ENCODE measurements at places on chromosomes 3 and 15.

- no peak for DNase-seq
These were observed 223.8 kb downstream of the NTRK3 start for GRCh38 chr15:88032787-88033186.

DNA sequence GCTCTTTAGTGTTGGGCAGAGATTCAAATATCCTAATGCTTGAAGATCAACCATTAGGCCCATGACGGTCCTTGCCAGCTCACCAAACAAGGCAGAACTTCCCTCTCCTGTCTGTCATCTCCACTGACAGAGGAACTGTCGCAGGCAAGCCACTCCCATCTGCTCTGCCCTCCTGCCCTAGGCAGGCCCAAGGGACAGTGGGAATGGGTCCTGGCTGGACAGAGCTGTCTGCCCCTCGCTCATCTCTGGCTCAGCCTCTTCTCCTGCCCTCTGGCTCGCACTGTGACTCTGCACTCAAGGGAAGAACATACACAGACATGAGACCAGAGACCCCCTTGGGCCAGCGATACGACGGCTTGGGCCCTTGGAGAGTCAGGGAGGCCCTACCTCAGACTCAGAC is 7.6 kb upstream of the MUSTN1 start:
- DNase-seq = no peak

DNA sequence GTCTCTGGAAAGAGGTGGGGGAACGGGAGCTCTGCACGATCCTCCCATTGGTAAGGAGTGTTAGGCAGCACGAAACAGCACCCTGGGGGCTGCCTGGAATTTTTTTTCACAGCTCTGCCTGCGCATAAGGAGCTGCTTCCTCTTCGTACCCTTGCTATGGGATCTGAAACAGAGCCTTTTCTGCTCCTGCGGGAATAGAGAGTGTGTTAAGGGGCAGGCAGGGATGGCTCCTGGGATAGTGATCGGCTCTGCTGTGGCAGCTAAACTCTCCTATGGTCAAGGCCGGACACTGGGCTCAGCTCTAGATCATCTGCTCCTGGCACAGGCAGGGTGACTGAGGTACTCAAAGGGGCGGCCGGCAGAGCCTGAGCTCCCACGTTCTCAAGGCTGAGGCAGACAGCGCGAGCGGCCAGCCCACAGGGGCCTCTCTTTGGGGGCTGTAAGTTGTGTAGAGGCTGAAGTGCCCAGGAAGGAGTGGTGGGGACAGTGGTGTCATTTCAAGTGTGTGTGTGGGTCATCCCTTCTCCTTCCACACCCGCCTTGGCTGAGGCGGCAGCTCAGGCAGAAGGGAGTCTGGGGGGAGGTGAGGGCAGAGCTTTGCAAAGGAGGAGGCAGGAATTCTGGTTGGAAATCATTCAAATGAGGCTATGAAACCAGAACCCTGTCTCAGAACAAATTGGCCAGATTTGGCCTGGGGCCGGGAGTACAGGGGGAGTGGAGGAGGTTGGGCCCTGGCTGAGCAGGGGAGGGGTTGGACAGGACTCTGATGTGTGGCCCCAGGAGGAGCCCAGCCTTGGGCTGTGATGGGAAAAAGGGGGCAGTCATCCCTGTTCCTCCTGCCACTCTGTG is 31.0 kb downstream of the EPHB3 start:
- DNase-seq = no peak

DNA sequence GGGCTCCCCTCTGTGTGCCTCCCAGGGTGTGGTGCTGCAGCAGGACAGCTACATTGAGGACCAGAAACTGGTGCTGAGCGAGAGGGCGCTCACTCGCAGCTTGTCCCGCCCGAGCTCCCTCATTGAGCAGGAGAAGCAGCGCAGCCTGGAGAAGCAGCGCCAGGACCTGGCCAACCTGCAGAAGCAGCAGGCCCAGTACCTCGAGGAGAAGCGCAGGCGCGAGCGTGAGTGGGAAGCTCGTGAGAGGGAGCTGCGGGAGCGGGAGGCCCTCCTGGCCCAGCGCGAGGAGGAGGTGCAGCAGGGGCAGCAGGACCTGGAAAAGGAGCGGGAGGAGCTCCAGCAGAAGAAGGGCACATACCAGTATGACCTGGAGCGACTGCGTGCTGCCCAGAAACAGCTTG is 53.7 kb downstream of the KLHL25 start:
- DNase-seq = no peak

GRCh38 chr3:52679199-52679538 is 6.5 kb downstream of the PBRM1 start:
- no peak for DNase-seq

Data from activated CD4-positive, alpha-beta T cell treated with anti-CD3 and anti-CD28 coated beads, Interleukin-2, amount 50 U/mL, for 4 hours (primary cell).